ENCODE measurements at places on chromosomes 3 and 15. TPM values are rescaled to one million over a fixed set of nuclear protein-coding genes. Genes with fewer than 3 reads are reported as not detected.

DNA sequence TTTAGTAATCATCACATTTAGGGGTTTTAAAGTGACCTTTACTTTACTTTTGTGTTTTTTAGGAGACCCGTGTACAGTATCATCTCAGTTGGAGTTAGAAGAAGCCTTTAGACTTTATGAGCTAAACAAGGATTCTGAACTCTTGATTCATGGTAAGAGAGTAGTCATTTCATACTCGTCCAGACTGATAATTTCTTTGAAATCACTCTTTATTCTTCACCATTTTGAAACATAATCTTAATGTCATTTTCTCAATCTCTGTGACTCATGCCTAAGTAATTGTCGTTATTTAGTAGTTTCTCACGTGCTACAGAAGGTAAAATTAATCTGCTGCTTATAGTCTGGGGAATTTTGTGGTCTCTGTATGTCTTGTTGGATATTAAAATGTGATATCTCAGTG is 37.7 kb downstream of the PRKCI start:
- no peak for DNase-seq

- no peak for DNase-seq
Observed at GRCh38 chr3:98552232-98553020, 20.6 kb downstream of the GPR15 start.

DNA sequence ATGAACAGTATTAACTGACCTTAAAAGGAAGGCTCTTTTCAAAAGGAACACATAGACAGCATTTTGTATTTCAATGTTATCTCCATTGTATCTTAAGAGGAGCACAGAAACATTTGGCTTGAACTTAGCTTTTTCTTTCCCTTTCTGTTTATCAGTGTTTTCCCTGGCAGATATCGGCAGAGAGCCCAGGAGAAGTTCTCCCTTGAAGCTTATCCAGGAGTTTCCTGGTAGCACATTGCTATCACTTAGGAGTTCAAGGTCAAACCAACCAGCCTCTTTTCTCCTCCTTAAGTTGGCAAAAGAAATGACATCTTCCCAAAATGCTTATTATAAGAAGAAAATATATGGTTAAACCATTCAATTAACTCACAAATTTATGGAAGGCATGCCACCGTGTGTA is 344.6 kb upstream of the UBE2E2 start:
- DNase-seq = no peak

- no peak for DNase-seq
Observed at GRCh38 chr3:177341736-177342419, 144.6 kb upstream of the TBL1XR1 start.

Gene C2CD4A
- 0.07 TPM for polyA plus RNA-seq

Gene MUSTN1
- polyA plus RNA-seq = 171 TPM

Gene CHRNB4
- 0.12 TPM for polyA plus RNA-seq
